Endothelial cell (in vitro differentiated cells): ENCODE measurements at places on chromosomes 2 and 18.

GRCh38 chr2:105129722-105130232, 91.9 kb downstream of the MRPS9 start:
- no peak for DNase-seq

GRCh38 chr18:61829108-61829507, 63.7 kb downstream of the RNF152 start:
- DNase-seq, result no peak

- DNase-seq, result no peak
These were observed 14.5 kb downstream of the PTMA start for GRCh38 chr2:231722721-231723307.

GRCh38 chr2:104854498-104855220, 744 bp downstream of the POU3F3 start:
- DNase-seq, result no peak

DNA sequence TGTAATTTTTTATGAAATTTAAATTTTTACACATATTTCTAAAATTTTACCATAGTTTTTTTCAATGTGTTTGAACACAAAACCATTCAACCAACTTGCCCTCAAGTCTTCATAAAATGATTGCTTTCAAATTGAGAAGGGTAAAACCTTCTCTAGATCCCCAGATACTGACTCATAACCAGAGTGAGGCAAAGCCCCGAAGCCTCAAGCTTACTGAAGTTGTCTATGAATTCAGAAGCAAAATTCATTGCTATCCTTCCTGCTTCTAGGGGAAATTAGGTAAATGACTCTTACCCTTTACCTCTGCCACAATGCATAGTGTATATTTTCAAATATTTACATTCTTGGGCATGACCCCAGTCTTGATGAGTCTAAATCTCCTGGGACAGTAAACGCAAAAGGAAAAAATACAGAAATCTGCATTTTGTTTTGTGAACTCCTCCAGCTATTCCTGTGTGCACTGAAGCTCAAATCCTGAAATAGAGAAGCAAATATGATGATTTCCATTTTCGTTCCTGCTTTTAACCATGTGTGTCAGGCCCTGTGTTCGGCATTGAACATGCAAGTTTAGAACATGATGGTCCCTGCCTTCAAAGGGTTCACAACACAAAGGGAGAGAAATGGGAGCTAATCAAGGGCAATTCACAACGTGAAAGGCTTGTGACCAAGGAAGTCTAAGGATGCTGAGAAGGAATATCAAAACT, 246.3 kb downstream of the SUCLG1 start:
- no peak for DNase-seq

GRCh38 chr2:138522556-138522955, 21.0 kb downstream of the SPOPL start:
- DNase-seq, result no peak

DNA sequence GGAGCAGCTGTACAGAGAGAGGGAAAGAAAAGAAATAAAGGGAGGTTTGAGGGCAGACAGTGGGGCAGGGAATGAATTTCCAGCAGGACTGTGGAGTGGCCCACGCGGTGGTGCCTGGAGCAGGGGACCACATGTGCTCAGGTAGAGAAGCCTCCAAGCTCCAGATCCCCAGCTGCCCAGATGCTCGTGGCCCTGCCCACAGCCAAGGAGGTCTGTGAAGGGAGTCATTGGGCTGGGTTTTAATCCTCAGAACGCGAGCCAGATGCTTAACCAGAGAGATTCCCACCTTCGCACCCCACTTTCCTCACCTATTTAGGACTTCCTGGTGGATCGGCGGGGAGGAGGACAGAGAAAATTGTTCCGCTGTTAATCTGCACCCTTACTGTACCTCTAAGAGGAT, 369.4 kb downstream of the PARD3B start:
- no peak for DNase-seq

DNA sequence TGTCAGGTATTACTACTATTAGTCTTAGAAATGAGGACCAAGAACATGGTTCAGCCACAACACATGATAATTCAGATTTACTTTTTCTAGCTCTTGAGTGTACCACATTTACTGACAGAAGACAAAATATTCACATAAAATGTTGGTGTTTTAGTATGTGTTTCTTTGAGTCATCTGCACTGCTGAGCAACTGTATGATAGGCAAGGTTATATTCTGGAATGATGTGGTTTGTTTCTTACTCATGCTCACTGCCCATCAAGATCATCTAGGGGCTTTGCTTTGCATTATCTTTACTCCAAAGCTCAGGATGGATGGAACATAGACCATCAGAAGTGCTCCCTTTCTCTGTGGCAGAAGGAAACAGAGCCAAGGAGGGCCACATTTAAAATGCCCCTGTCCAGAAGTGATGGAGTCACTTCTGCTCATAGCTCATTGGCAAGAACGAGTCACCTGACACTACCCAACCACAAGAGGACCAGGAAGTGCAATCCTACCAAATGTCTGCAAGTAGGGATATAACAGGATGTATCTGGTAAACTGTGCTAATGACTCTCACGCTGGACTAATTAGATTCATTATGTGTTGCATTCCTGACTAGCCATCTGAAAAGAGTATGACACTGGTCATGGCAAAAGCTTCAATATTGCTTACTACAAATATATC, 81.5 kb downstream of the DIS3L2 start:
- DNase-seq, result no peak

DNA sequence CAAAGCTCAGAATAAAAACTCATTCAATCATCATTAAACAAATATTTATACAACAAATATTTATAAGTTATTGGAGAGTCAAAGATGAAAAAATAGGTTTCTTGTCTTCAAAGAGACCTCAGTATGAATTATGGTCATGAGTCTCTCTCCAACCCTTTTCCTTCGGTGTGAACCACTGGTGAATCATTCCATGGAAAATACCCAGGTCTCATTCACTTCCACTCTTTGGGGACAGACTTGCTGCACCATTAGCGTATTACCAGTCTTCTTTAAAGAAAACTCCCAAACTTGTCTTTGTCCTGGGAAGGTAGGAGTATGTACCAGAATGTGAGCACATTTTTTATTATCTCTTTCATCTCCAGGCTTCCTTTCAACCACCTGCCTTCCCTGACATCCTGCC, 257.4 kb upstream of the RBMS1 start:
- no peak for DNase-seq

- DNase-seq, result no peak
These were observed 124.5 kb upstream of the CDC42EP3 start for GRCh38 chr2:37795938-37796337.

DNA sequence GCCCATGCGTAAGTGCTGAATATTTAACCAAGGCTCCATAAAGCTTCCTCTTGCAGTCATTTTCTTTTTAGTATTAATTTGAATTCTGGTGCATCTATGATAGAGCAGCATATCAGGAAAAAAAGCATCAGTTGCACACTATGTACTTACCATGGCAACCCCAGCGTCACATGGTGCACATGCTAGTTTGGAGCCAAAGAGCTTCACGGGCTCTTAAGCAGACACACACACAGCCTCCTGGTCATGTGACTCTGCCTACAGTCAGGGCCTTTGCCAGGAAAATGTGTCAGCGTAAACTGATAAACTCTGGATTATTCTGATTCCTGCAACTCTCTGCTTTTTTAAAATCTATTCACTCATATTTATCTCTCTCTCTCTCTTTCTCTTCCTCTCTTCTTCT, 30.2 kb downstream of the NYAP2 start:
- no peak for DNase-seq

- DNase-seq, result no peak
These were observed 7.7 kb downstream of the RTP5 start for GRCh38 chr2:241877197-241877685.

DNA sequence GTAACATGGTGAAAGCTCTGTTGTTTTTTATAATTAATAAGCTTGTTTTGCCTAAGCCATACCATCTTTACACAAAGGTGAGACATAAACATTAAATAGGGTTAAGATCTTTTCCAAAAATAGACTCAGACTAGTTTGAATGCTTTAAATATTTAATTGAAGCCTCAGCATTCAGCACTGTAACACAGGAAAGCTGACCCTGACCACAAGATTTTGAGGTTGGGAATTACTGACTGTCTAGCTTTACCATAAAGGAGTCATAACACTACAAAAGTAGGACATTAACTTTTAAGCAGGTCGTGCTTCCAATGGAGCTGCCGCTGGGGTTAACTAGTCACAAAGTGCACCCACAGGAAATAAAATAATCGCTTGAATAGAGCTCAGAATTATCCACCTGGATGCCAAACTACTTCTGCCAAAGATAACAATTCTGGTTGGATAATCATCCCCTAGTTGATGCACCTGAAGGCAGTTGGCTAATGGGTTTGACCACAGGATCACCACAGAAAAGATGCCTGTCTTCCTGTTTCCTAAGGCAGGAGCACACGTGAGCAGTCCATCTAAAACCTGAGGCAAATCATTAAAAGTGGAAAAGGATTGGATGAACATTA, 106.2 kb downstream of the COBLL1 start:
- no peak for DNase-seq

- DNase-seq, result no peak
These were observed 1364.0 kb upstream of the NRXN1 start for GRCh38 chr2:52395912-52396311.

- DNase-seq, result no peak
These were observed 111.3 kb downstream of the WDSUB1 start for GRCh38 chr2:159175182-159175581.

GRCh38 chr2:55431982-55432627, 12.4 kb upstream of the CCDC88A start:
- no peak for DNase-seq

- DNase-seq, result no peak
These were observed 6.0 kb upstream of the BMP10 start for GRCh38 chr2:68877079-68877772.

- DNase-seq, result no peak
These were observed 42.6 kb downstream of the LPIN2 start for GRCh38 chr18:2970344-2970743.

DNA sequence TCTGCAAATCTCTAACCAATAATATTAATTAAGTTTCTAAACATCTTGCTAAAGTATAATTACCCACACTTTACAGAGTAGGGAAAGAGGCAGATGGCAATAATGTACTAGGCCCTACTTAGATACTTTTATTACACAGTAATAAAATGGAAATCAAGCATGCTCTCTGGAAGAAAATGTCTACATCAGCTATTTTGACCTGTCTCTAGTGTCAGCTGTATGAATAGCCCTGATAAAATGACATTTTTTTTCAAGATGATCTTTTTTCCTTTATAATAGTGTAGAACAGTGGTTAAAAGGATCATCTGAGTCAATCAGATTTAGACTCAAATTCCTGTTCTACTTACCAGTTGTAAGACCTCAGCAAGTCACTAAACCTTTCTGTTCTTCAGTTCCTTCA, 397.3 kb downstream of the GRB14 start:
- no peak for DNase-seq

GRCh38 chr2:168091986-168092385, 155.4 kb downstream of the STK39 start:
- no peak for DNase-seq

- no peak for DNase-seq
These were observed 27.8 kb downstream of the MBD5 start for GRCh38 chr2:148048475-148049221.

DNA sequence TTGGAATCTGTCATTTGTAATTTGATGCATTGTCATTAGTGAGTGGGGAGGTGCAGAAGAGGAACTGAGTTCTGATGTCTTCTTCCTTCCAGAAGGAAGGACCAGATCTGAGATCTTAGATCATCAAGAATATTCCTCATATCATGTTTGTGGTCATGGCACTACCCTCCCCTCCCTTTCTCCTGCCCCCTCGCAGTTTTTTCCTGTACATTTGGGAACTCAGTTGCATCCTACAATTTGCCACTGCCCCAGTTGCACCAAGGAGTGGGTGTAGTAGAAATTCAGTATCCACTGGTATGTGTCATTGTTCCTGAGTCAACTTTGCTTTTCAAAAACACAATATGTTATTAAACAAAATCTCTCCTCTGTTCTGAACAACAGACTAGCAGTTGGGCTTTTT, 26.6 kb upstream of the ACVR1 start:
- DNase-seq, result no peak

GRCh38 chr2:162932416-162932815, 93.8 kb upstream of the KCNH7 start:
- no peak for DNase-seq
